ENCODE measurements at places on chromosomes 4 and X.
A peak's percentile ranks its signal among the peaks of the same experiment; 100 is the strongest.

- DNase-seq = peak; percentile 11
These were observed at the start of gene INPP4B for GRCh38 chr4:142846108-142846728. TSS of gene INPP4B (minus strand) at chr4:142846301.

DNA sequence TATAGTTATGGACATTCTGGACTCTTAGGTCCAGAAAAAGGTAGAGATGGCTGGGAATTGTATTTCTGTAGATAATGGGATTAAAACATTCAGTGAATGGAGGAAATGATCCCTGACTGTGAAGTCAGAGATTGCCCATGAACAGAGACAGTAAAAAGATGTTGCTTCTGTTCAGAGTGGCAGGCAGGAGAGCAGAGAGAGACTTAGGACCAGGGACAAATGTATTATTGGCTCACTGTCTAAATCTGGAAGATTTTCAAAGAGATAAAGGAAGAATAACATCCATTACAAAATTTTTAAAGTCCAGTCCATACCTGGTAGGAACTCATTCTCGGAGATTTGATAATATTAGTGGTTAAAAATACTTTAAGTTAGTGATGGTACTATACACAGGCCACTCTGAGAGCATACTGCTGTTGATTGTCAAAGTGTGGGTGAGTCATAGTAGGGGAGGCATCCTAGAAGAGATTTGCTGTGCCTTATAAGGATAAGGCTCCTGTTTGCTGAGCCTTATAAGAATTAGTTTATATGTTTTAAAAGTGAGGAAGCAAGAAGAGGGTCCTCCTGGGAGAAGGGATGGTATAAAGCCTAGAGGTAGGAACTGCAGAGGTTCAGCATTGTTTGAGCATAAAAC, 53.0 kb downstream of the JADE3 start:
- no peak for DNase-seq

GRCh38 chrX:69323786-69324720, 158.8 kb upstream of the PJA1 start:
- DNase-seq = no peak

DNA sequence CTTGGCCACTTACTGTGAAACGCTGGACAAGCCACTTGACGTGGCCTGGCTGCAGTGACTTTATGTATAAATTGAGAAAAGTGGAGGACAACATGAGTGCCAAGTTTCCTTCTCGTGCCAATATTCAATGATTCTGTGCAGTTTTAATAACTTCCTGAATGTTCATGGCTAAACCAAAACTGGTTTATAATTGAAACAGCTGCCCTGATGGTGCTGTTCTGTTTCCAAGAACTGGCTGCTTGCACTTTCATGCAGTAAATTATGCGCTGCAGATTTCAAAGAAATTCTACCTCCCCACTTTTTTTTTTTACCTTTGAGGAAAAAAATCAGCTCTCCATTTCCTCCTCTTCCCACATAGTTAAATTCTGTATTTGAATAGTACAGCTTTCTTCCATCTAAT, 205.2 kb upstream of the CASK start:
- DNase-seq = no peak

DNA sequence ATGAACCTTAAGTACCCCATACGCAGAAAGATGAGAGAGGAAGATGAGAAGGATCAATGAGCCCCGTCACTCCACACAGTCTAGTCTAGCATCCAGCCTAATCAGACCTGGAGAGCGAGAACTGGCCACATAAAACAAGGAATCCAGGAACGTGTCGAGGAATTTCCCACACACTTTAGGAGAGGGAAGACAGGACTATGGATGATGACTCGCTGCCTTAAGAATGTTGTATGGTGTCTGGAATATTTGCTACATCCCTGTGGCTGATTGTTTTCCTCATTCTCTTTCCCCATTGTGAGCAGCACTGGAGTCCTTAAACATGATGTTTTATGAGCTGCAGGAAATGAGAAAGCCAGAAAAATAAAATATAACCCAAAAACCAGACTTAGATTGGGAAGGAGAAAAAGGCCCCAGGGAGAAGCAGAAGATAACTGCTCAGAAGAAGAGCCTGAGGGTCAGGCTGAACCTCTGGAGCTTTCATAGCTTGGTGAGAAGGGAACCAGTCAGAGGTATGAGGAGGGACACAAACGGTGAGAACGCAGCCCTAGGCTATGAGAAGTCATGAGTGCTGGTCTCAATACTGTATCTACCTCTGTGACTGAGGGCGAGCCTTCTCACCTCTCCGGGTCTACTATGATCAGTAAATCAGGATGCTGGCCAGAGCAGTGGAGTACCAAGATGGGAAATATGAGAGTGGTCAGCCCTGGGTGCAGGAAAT, 139.5 kb upstream of the NOCT start:
- DNase-seq = no peak

GRCh38 chr4:16231570-16232245, 5.4 kb upstream of the TAPT1 start:
- peak; percentile 36 for DNase-seq

- no peak for DNase-seq
These were observed 39.3 kb upstream of the SPINK2 start for GRCh38 chr4:56860781-56861180.

DNA sequence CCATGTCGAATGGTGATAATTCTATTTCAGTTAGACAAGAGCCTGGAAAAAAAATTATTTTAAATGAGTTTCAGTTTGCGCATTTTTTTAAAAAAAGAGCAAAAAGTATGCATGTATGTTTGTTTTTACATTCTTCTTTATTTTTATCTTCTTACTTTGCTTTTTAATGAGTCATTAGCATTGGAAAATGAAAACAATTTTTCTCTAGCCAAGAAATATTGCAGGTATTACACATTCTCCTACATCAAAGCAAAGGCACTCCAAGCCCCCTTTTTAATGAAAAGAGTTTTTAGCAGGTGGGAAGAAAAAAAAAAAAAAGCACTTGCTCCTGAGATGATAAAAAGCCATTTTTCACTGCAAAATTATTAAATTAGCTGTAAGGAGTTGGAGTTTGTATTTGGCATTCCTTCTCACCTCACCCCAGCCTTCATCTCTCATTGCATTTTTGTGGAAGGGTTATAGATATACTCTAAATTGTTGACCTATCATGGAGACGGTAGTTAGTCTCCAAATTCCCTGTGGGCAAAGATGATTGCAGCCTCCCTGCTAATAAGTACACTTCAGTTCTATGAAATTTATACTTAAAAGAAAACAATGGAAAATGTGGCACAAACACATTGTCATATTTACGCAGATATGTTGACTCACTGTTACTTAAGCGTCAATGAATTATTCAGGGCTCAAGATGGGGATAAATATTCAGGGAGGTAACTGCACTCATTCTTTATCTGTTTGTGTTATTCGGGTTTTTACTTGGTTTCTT, 43.8 kb downstream of the PALLD start:
- DNase-seq = no peak

GRCh38 chrX:147675819-147676218, 235.9 kb upstream of the FMR1 start:
- no peak for DNase-seq

DNA sequence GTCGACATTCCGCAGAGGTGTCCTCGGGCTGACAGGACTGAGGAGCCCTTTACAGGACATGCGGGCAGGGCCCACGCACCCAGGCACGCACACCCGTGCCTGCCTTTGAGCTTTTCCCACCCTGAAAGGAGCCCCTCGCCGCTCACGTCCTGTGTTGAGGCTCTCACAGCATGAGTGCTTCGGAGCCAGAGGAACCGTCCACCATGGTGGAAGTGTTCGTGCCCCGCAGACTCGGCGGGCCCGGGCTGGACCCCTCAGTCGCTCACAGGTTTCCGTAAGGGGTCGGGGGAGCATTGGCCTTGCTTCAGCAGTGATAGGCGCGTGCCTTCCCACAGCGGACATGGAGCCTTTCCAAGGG, 36.9 kb downstream of the PIGG start:
- no peak for DNase-seq

DNA sequence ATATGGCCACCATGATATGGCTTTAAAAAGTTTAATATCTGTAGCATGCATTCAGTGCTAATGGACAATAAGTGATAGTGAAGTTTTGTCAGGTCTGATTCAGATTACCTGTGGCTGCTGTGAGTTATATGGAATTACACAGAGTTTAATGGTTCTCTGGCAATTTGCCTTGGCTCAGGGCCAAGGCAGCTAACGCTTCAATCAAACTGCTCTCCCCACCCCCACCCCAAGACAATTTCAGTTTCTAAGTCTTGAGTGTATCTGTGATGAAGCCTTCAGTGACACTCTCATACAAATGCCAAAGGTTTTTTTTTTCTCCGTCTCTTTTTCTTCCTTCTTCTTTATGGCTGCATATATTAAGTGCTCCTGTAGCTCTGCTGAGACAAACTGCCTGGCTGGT, 106.6 kb downstream of the SHROOM4 start:
- no peak for DNase-seq

GRCh38 chrX:134026565-134027311, 41.3 kb upstream of the GPC3 start:
- peak; percentile 4 for DNase-seq

DNA sequence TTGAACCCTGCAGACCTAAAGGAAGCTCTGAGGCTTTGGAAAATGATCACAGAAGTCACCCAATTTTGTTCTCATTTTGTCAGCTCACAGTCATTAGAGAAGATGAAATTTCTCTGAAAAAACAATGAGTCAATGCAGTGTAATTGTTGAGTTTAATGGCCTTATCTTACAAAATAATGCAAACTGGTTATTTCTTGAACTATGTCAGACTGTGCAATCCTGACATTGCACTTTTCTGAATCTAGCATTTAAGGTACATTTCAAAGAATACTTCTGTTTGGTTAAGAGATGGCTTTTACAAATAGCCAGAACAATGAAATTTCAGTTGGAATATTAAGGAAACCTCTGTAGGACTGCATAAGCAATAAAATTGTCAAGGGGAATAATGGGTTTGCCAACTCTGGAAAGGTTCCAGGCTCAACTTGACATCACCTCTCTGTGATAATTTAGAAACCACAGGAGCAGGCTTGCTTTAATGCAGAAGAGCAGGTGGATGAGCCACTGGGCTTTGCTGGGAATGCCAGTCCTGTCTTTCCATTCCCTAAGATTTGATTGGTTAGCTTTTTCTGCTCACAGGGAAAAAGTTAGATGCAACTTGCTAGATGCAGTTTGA, 222.8 kb downstream of the FRMPD4 start:
- DNase-seq = no peak

DNA sequence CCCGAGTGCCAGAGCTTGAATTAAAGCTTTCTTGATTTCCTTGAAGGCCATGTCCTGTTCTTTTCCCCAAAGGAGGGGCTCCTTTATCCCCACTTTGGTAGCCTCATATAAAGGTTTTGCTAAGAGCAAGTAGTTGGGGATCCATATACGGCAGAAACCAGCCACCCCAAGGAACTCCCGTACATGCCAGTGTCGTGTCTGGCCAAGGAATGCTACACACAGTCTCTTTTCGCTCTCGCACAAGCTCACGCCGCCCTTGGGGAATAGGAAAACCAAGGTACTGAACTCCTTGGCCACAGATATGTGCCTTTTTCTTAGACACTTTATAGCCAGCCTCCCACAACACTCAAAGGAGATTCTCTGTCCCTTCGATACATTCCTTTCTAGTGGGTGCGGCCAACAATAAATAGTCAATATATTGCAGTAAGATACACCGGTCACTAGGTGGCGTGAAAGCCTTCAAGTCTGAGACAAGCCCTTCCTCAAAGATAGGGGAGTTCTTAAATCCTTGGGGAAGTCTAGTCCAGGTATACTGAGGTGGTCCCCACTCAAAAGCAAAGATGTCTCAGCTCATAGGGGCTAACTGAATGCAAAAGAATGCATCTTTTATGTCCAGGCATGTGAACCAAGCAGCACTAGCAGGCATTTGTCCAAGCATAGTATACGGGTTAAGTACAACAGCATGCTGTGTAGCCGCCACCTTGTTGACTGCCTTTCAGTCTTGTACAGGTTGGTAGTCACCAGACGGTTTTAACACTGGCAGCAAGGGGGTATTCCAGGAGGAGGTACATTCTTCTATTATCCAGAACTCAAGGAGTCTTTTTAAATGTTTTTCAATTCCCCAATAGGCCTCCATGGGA, 57.8 kb upstream of the XAGE1B start:
- peak; percentile 25 for DNase-seq

DNA sequence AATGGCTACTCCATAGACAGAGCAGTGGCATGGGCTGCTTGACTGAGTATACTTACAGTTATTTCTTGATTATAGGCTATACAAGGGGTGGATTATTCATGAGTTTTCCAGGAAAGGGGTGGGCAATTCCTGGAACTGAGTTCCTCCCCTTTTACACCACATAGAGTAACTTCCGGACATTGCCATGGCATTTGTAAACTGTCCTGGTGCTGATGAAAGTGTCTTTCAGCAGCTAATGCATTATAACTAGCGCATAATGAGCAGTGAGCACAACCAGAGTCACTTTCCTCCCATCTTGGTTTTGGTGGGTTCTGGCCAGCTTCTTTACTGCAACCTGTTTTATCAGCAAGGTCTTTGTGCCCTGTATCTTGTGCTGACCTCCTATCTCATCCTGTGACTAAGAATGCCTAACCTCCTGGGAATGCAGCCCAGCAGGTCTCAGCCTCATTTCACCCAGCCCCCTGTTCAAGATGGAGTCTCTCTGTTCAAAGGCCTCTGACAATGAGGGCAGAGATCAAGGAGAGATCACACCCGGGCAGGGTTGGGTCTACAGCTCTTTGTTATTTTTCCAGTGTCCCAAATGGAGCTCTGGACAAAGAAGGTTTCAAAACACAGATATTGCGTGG, 468.4 kb upstream of the PRKX start:
- DNase-seq = no peak

- DNase-seq = no peak
These were observed 2.2 kb downstream of the USO1 start for GRCh38 chr4:75726577-75726976.

DNA sequence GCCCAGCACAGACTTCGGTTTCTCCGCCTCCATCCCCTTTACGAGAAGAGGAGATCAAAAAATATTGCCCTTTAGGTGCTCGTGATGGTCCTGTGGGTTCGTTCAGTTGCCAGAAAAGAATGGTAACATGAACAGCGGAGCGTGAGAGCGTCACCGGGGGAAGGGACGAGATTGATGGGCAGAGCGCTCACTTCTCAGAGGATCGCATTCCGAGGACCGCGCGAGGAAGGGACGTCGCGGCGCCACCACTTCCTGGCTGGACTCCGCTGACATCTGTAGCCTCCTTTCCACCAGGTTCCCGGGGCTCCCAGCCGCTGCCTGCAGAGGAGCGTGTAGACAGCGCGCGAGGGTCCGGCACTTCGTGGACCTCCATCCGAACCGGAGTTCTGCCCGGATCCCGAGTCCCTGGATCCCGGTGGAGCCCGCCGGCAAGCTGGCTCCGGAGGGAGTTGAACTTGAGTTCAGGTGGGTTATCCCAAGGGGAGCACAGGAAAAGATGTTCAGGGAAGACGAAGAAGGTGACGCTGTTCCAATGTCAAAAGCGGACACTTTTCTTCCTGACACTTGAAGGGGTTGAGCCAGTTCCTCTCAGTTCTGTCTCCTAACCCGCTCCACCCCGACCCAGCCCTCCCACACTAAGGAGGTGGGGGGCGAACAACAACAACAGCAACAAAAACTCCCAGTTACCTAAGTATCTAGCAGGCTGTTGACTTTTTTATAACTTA, 484 bp downstream of the GALNTL6 start:
- no peak for DNase-seq

GRCh38 chr4:147840838-147841738, 109.2 kb downstream of the ARHGAP10 start:
- no peak for DNase-seq
